D721Med (cell line): ENCODE measurements at places on chromosomes 5 and 9.

GRCh38 chr5:43041110-43041668 is 1.1 kb upstream of the ANXA2R start:
- no peak for DNase-seq

DNA sequence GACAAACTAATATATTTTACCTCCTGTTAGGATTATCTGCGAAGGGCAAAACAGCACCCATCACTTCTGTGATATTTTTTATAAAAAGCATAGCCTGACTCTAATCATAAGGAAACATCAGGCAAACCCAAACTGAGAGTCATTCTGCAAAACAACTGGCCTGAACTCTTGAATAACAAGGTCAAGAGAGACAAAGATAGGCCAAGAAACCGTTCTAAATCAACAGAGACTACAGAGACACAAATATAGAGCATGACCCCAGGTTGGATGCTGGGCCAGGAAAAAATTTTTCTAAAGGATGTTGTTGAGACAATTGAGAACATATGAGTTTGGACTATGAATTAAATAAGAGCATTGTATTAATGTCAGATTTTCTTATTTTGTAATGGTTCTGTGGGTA is 384.9 kb downstream of the NFIB start:
- no peak for DNase-seq

DNA sequence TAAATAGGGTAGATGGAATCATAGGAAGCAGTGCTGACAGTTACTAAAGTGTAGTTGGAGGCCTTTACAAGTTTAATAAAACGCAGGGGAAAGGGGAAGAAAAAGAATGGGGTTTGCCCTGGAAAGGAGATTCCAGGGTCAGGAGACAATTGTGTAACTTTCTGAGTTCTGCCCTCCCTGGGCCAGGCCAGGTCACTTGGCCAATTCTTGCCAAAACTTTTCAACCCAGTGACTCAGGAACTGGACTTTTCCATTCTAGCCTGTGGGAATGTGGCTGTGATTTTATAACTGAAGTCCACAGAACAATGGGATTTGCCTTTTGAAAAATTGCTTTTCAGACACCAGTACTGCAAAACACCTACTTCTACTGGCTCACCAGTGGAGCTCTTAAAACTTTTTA is 289.8 kb upstream of the ANKRD55 start:
- DNase-seq = no peak

GRCh38 chr5:82734347-82734746 is 342.8 kb downstream of the TMEM167A start:
- no peak for DNase-seq

DNA sequence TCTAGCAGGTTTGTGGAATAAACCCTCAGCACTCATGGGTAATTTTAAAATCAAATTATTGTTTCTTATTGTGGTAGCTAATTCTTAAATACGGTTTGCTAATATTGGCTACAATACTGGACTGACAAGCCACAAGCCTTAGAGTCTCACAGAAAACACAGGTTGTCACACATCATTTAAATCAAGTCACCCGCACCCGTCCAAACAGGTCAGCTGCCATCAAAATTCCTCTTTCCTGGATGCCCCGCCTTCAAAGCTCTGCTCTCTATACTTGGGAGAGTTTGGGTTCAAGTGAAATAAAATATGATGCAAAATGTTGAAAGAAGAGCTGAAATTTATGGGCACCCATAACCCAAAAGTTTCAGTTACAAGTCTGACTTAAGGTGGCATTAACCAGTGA is 12.3 kb upstream of the SUSD1 start:
- no peak for DNase-seq

DNA sequence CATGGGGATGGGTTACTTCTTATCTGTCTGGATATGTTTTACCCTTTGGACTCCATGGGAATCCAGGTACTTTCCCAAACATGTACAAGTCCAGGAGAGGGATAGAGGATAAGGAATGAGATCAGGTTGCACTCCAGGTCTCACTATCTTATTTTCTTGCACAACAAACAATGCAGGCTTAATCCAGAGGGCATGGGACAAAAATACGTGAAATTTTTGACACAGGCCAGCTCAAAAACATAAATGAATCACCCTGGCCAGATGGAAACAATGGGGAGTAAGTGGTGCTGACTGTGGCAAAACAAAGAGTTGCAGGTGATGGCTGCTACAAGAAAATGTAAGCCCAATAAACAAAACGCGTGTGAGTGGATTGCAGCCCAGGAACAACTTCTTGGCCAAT is 69.4 kb upstream of the GAS1 start:
- DNase-seq = no peak

GRCh38 chr5:14414007-14414406 is 167.6 kb upstream of the OTULINL start:
- no peak for DNase-seq

DNA sequence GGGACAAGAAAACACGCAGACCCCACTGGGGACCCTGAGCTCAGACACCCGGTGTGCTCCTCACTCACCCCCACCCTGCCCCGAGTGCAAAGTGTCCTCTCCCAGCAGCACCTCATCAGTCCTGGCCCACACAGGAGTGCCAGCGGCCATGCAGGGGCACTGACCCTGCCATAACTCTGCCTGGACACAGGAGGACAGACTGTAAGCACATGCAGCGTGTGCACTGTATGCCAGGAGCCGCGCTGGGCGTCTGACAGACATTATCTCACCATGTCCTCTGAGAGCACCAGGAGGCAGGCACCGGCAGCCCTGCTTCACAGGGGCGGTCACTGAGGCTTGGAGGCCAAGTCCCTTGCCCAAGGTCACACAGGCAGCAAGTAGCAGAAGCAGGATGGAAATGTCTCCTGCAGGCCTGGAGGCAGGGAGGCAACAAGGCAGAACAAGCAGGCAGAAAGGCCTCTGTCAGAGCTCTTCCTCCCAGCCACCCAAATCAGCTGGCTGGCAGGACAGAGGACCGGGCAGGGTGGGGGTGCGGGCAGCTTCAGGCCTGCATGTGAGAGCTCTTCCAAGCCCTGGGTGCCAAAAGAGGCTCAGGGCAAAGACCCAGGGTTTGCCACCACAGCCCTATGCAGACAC is 8.4 kb downstream of the EEIG1 start:
- DNase-seq = no peak

DNA sequence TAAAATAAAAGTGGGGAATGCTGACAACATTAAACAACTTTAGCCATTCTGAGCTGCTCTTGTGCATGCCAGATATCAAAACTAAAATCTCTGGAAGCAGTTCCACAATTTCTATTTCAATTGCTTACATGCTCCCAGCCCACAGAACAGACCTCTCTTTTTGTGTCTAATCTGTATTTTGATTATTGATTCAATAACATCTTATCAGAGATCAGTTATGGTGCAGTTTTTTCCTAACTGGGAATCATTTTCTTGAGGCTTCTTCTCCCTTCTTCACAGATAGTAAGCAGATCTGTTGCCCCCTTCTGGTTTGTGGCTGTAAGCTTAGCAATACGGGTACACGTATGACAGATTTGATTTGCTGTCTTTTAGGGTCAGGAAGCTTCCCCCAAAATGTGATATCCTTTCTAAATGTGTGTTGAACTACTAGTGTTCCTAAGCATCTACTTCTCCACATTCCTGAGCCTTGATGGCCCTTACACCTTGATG is 39.4 kb downstream of the MRPS27 start:
- no peak for DNase-seq

GRCh38 chr5:95615164-95615467 is 4.8 kb upstream of the GPR150 start:
- DNase-seq = no peak

GRCh38 chr9:134650431-134651190 is 9.0 kb downstream of the COL5A1 start:
- no peak for DNase-seq
